ENCODE measurements at places on chromosomes 2 and 18.
A peak's percentile ranks its signal among the peaks of the same experiment; 100 is the strongest.

- DNase-seq, result no peak
Observed at GRCh38 chr2:173991856-173992588, 26.8 kb upstream of the SP3 start.

DNA sequence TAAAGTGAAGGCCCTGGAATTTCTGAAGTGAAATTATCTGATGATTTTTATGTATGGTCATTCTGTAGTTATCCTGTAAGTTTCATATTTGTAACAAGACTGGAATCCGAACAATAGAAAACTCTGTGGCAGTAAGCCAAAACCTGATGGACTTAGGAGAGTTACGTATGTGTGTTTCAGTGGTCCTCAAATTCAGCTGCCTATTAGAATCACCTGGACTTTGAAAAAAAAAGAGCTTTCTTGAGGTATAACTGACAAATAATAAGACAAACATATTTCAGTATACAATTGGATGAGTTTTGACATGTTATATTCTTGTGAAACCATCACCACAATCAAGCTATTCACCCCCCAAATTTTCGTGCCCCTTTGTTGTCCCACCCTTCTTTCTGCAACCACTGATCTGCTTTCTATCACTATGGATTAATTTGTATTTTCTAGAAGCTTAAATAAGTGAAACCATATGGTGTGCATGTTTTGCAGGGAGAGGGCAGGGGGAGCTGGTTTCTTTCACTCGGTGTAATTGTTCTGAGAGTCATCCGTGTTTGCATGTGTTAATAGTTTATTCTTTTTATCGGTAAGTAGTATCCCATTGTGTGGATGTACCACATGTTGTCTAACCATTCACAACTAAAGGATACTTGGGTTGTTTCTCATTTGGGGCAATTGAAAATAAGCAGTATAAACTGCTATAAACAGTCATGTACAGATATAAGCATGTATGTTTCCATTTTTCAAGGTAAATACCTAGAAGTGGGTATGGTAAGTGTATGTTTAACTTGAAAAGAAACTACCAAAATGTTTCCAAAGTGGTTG lies 50.2 kb upstream of the EML4 start:
- no peak for DNase-seq

- DNase-seq, result no peak
Observed at GRCh38 chr2:127632592-127633489, 13.1 kb upstream of the GPR17 start.

DNA sequence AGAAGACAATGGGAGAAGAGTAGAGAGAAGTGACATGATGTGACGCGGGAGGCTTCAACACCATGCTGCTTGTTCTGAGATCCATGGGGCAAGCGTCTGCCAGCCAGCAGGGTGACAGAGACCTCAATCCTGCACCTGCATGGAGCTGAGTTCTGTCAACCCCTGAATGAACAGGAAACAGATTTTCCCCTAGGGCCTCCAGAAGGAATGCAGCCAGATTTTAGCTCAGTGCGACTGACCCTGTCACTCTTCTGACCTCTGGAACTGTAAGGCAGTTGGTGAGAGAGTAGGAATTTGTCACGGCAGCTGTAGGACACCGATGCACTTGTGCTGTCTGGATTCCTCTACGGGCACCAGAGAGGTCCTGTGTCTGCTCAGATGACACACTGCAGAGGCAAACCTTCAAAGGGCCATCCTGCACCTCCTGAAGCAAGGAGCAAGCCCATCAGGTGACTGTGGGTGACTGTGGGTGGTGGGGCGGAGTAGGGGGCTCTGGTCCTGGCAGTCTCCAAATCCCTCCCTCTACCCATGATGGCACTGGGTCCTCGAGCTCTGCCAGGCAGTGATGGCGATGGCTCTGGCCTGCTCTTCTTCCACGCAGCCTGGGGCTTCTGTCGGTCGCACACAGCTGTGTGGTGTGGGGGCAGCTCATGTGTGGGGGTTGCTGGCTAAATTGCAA lies 194.3 kb upstream of the TWIST2 start:
- no peak for DNase-seq

GRCh38 chr2:30302566-30302965 lies 71.2 kb downstream of the LBH start:
- DNase-seq, result no peak

- DNase-seq, result no peak
Observed at GRCh38 chr18:9824474-9824832, 61.3 kb upstream of the TXNDC2 start.

DNA sequence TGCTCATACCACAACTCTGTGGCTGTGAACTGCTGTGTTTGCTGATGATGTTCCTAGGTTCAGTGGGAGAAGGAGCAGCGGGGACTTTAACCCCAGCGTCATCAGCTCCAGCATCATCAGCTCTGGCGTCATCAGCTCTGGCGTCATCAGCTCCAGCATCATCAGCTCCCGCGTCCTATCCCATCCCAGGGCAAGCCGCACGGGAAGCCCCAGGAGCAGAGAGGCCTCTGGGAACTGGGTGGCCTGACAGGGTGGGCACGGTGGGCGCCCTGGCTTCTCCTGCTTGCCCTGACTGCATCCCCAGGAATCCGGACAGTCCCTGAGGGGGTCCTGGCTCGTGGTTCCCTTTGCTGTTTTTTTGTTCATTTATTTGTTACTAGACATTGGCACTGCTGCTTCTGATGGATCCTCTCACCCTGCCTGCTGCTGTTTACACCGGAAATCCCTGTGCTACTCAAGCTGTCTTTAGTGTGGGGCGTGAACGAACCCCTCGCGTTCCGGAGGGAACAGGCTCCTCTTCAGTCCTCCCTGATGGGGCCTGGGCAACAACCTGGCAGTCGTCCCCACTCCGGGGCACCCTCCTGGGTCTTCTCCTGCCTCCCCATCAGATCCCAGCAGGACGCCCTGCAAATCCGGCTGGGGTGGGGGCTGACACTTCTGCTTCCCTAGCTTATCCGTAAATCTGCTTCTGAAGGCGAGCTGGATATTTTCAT lies 67.1 kb upstream of the PXDN start:
- no peak for DNase-seq

- no peak for DNase-seq
Observed at GRCh38 chr2:223060201-223060825, 8.3 kb downstream of the KCNE4 start.

- DNase-seq, result peak; percentile 52
Observed at GRCh38 chr2:232502911-232503808, 15.5 kb upstream of the ECEL1 start.

DNA sequence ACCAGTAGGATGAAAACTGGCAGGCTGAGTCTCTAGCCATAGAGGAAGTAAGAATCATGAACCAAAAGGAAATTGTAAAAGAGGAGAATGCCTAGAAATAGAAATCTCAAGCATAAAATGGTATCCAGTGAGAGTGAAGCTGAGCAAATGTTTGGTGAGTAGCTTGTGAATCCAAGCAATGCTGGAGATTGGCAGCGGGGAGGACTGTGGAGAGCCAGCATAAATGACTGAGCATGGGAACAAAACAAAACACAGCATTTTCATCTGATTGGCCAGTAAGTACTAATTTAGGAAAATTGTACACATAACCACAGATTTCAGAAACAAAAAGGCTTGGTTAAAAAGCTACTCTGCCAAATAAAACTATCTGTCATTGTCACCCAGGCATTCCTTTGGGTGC lies 390.0 kb downstream of the STK39 start:
- DNase-seq, result no peak

DNA sequence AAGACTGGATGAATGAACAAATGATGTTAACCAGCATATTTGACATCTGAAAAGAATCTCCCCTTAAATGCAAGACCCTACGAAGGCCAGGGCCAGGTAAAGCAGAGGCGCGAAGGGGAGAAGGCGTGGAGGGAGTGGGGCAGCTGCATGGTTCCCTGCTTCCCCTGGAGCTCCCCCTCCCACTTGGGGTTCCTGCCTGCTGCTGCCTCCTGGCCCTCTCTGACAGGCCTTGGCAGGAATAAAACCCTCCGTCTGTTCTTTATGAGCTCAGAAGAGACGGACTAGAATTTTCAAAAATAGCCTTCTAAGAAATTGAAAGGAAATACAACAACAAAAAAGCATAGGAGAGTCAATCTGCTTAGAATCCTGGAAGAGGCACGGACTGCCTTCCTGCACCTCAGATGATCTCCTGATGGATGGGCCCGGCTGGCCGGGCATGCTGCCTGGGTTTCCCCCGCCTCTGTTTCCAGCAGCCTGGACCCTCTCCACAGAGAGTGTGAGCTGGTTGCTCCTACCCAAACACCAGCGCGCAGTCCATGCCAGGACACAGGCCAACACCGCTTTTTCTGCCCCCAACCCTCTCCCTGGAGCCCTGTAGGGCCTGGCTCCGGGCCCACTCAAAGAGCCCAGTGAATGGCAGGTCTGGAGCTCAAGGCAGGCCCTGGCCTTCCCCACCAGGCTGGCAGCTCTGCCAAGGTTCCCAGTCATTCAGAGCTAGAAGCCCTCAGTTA lies 23.9 kb downstream of the CFAP65 start:
- no peak for DNase-seq

DNA sequence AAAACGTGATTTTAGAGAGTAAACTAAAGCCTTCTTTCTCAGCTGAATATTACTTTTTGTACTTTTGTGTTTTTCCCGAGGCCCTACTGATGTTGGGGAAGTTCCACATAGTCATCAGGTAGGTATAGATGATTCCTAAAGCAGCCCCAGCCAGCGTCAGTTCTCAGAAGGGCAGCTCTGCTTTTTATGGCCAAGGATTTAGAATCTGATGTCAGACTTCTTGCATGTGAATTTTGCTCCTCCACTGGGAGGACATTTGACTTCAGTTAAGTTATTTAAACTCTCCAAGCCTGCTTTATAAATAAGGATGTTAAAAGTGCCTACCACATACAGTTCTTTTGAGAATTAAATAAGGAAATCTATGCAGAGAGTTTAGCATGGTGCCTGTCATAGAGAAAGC lies 130.8 kb downstream of the NCKAP5 start:
- no peak for DNase-seq

- DNase-seq, result no peak
Observed at GRCh38 chr2:1081451-1082225, 131.0 kb downstream of the SNTG2 start.

DNA sequence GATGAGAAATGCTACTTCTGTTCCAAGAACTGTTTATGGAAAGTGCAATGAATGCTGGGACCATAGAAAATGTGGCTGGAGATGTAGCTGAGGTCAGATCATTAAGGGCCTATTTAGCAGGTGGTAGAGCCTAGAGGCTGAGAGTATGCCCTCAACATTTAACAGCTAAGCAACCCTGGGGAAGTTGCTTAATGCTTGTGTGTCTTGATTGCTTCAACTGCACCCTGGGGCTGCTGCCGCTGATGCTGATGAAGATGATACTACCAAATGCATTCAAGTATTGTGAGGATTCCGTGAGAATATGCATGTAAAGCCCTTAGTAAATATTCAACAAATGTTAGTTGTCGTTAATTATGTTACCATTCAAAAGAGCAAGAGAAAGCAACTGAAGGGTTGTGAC lies 273.2 kb downstream of the BCL11A start:
- DNase-seq, result no peak

DNA sequence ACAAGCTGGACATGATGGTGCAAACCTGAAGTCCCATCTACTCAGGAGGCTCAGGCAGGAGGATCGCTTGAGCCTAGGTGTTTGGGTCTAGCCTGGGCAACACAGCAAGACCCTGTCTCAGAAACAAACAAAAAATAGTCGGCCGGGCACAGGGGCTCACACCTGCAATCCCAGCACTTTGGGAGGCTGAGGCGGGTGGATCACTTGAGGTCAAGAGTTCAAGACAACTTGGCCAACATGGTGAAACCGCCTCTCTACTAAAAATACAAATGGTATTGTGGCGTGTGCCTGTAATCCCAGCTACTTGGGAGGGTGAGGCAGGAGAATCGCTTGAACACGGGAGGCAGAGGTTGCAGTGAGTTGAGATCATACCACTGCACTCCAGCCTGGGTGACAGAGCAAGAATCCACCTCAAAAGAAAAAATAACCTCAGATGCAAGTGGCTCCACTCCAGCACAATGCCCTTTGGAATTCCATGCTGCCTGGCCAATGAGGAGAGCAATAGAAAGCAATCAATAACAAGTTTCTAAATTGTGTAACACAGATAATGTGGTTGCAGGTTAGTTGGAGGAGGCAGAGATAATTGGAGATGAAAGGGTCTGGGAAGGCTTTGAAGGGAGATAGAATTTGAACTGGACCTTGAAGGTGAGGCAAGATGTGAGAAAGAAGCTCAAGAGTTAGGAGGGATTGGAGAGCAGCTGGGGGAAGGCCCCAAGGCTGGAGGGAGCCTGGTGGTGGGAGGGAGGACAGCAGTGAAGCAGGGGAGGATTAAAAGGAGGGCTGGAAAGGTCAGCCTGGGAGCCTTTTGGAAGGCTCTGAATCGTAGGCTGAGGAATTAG lies 6.0 kb downstream of the TTC31 start:
- DNase-seq, result no peak

DNA sequence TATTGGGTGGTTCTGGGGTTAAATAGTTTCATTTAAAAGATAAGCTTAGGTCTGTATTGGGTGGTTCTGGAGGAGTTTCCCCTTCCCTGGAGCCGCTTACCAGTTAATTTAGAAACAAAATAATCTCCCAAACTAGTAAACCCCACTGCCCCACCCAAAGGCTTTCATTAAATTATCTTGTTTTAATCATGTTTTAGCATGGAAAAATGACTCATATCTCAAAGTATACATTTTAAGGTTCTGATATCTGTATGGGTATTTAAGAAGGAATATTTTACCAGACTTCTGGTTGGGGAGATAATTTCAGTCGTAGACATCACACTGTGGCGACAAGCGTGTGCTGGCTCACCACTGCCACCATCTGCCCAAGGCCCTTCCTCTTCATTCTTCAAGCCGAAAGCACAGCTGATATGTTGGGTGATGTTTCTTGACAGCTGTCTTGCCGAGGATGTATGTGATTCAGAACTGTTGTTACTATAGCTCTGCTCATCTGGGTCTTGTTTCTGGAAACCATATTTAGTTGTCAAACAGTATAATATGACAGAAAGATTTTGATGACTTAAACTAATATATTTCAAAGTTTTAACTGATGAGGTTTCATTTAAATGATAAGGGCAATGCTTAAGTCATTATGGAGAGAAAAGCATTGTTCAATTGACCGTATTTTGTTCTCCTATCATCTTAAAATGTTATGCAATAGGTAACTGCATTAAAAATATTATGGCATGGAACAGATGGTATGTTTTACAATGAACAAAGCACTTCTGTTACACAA lies 5.1 kb downstream of the FIGLA start:
- peak; percentile 37 for DNase-seq

DNA sequence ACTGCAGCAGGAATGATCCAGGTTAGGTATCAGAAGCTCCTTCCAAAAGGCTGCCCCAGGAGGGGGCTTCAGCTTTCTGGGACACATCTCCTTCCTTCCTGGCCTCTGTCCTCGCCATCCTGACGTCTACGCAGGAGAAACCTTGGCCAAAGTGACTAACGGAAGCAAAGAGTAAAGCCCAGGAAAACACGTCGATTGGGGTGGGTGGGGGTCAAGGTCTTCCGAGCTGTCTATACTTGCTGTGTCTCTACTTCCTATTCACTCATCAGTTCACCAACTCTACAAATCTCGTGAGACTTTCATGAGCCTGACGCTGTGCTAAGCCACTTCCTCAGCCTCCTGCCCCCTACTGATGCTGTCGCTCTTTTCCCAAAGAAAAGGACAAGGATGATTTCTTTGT lies 212.6 kb downstream of the TNS1 start:
- no peak for DNase-seq

GRCh38 chr2:85413592-85414420 lies 3.6 kb upstream of the CAPG start:
- peak; percentile 71 for DNase-seq
